ENCODE measurements at places on chromosomes 6 and 20.

DNA sequence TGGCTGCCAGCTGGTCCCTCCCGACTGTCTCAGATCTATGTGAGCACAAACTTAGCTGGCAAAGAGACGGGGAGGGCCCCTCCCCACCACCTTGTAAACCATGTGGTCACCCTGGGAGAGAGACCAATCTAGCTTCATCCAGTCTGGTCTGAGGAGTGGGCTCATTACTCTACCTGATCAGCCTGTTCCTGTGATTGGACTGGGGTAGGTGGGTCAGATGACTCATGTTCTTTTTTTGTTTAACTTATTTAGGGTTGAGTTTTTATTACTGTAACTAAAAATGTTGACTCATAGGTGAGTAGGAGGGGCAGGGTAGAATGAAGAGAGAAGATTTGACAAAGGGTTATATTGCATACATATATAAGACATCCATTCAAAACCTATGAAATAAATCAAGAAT, 4.7 kb downstream of the GSTA4 start:
- no peak for DNase-seq

DNA sequence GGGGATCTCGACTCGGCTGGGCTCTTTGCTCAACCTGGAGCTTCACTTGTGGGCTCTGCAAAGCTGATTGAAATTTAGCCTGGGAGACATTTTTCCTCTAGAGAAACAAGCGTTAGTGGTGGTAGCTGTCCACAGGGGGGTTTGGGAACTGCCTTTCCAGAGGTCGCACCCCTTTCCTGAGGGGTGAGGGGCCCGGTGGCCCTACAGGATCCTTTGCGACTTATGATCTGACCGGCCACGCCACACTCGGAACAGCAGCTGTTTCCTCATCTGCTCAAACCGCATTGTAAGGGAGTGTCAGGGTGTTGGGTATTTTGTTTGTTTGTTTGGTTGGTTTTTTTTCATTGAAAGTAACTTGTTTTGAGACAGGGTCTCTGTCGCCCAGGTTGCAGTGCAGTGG, 21.0 kb downstream of the PNLDC1 start:
- no peak for DNase-seq

DNA sequence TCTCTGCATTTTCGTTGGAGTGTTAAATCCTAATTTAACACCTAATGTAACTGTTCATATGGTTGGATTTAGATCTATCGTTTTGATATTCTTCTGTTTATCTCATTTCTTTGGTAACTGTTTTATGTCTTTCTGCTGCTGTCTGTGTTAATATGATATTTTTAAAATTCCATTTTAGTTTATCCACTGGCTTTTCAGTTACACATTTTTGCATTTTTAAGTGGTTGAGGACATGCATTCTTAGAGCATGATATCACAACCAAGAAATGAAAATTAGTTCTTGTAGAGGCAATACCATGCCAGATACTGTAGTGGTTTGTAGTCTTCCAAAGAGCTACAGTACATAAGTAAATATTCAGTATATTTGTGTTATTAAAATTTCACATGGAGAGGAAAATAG, 58.6 kb downstream of the LIN28B start:
- DNase-seq = no peak

DNA sequence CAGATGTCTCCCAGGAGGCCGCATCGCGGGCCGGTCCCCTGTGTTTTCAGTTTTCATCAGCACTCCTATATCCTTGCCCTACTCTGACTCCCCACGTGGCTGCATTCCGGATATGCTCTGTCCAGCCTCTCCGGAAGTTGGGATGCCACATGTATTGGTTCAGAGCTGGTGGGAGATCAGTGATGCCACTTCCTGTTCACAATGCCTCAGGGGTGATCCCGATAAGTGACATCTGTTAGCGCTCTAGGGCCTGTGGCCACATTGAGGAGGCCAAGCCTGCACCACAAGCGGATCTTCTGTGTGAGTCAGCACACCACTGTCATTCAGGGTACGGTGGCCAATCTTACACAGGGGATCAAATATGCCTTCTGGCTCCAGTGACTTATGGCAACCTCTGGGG, 57.8 kb downstream of the PPP1R3G start:
- DNase-seq = no peak

DNA sequence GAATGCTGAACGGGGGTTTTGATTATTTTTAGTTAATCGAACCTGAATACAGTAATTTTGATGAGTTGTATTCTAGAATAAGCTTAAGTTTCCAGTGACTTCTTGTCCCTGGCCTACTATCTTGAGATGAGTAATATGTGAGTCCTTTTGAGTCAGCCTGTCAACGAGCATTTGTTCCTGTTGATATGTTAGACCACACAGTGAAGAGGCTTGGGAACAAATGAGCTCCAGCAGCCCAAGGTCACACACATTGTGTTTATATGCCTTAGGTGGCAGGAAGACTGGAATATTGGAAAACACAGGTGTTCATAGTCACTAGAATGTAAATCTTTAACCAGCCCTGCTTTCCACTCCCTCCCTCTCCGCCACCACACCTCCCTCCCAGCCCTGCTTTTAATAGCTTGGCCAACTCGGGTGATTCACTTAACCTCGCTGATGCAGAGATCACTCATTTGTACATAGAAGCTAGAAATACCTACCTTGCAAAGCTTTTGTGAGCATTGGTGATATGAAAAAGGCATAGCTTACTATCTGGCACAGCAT, 9.1 kb downstream of the SMPDL3A start:
- DNase-seq = no peak

GRCh38 chr20:8808202-8808535, 260.7 kb upstream of the PLCB4 start:
- no peak for DNase-seq

- no peak for DNase-seq
Observed at GRCh38 chr6:2221726-2222274, 23.6 kb downstream of the GMDS start.

GRCh38 chr6:26206868-26207801, 119.9 kb downstream of the HFE start:
- no peak for DNase-seq

GRCh38 chr20:431012-431904, 23.2 kb downstream of the RBCK1 start:
- DNase-seq = no peak

GRCh38 chr6:118931436-118931835, 3.5 kb downstream of the MCM9 start:
- no peak for DNase-seq

DNA sequence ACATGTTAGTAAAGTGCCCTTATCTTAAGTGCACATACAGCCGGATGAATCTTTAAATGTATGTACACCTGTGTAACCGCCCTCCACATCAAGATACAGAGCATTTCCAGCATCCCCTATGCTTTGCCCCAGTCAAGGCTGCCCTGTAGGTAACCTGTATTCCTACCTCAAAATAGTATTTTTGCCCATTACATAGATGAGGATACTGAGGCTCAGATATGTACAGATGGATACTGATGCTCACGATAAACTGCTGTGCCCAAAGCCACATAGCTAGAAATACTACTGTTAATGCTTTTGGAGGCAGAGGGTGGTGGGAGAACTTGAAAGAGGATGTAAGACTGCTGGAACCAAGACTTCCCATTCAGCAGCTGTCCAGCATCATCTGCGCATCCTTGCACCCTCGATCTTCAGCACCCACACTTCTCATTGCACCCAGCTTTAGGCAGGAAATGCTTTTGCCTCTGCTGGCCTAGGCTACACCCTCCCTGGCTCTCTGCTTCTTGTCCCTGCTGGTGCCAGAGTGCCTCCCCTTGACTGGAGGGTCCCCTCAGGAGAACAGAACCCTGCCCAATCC, 27.0 kb upstream of the ZFAND3 start:
- DNase-seq = no peak

GRCh38 chr6:43437700-43438099, 10.4 kb downstream of the ABCC10 start:
- no peak for DNase-seq

- DNase-seq = no peak
Observed at GRCh38 chr6:107740496-107741190, 83.5 kb downstream of the SCML4 start.

DNA sequence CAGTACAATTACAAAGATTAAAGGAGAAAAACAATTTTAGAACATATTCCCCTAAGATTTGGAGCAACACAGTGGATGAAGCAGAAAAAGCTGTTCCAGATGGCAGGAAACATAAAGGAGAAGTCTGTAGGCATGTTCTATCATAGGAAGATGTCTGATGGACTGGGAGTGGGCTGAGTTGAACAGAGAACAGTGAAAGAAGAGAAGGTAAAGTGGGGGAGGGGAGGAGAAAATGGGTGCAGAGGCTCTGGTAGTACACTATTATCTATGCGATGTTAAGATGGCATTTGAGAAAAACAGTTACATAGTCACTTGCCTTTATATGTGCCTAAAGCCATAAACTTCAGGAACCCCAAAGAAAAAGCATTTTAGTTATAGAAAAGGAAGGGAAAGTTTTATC, 4.2 kb upstream of the PHIP start:
- DNase-seq = no peak

DNA sequence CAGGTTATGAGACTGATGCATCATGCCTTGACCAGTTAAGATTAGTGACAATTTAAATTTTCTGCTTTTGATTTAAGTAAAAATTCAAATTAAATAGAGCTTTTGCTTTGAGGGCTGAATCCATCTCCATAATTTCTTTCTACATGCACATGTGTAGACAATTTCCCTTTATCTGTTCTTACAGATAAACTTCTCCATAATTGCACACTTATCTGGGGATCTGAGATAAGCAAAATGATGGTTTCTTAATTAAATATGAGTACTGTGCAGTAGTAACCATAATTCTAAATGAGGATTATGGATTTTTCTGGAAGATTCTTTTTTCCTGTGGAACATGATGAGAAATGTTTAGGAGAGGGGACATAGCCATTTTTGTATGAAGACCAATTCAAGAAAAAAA, 44.7 kb downstream of the ZFAND3 start:
- no peak for DNase-seq
